ENCODE measurements at places on chromosomes 4 and X. TPM values are rescaled to one million over a fixed set of nuclear protein-coding genes. Genes with fewer than 3 reads are reported as not detected.

- DNase-seq, result no peak
These were observed 59.2 kb downstream of the FAM47A start for GRCh38 chrX:34072906-34073305.

DNA sequence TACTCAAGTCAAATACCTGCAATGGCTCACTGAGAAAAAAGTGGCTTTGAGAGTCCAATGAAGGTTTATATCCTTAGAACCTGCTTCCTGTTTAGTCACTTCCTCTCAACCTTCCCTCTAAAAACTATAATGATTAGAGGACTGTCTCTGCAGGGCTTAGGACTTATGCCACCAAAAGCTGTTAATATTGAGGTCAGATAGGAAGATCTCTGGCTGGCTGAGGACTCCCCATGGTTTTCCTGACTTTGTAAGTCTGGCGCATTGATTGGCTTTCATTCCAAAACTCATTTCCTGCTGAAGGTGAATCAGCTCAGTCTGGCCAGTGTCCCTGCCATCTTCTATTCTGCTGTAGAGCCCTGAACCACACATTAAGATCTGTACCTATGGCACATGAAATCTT, 140.9 kb upstream of the ANK2 start:
- no peak for DNase-seq

DNA sequence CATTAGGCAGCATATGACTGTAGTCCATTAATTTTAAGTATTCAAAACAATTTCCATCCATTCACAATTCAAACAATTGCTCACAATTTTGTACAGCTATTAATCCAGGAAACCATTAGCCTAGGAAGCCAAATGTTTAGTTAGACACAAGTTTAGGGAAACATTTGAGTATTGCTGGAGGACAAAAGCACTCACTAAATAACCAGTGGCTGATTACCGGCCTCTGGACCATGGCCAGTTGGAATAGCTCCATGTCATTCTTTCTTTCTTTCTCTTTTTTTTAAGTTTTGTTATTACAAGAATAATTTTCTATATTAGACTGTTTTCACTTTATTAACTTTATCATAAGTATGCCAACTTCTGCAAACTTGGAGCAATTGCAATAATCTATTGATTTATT, 31.3 kb downstream of the TRIML2 start:
- DNase-seq, result no peak

DNA sequence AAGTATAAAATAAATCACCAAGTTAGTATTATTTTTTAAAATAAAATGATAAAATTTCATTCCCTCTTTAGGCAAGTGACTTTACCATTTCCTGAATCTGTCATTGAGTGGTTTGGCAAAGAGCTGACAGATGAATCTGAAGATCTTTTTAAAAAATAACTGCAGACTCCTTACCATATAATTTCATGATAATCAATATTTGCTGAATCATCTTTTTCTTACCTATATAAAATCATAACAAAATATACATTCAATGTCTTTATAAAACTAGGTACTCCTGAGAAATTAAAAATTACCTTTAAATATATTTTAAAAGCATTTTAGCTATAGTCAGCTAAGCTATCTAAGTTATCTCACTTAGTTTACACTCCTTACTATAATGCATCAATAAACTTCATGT, 17.2 kb downstream of the ANXA10 start:
- no peak for DNase-seq

GRCh38 chr4:36692586-36692985, 411.2 kb downstream of the DTHD1 start:
- DNase-seq, result no peak

- no peak for DNase-seq
These were observed 71.1 kb downstream of the NSG1 start for GRCh38 chr4:4457803-4458553.

GRCh38 chrX:506341-506740, 119.6 kb upstream of the PPP2R3B start:
- no peak for DNase-seq

- DNase-seq, result peak; percentile 6
These were observed 33.1 kb upstream of the ZNF41 start for GRCh38 chrX:47515941-47516665.

DNA sequence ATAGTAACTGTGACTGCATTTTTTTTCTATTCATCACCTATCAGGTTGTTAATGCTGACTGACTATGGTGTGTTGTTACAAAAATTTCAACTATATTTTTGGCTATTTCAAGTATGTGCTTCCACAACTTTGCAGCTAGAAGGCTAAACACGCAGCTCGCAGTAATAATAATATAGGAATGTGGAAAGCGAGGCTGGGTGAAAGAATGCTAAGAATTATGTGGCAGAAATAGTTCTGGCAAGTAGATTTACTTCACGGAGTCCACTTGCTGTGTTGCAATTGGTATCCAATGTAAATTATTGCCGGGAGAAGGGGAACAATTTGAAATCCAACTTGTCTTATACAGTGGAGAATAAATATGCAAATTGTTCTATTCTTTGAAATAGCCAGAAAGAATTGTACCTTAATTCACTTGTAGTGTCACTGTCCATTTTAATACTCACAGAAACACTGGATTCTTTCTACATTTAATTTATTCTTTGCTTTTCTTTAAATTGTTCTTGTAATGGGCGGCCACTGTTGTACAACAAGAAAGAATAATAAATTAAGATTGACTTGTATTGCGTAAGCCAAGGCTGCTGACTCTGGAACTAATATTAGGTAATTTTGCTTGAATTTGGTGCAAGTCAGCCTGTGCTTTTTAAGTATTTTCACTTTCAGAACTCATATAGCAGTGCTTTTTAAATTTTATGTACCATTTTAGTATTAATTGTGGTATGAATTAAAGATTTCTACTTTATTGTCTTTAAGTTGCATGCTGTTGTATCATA, 154.9 kb downstream of the FRMPD4 start:
- no peak for DNase-seq

GRCh38 chr4:47031751-47032404, 511 bp downstream of the GABRB1 start:
- peak; percentile 1 for DNase-seq

- no peak for DNase-seq
These were observed 10.4 kb downstream of the DCTD start for GRCh38 chr4:182906786-182907185.

DNA sequence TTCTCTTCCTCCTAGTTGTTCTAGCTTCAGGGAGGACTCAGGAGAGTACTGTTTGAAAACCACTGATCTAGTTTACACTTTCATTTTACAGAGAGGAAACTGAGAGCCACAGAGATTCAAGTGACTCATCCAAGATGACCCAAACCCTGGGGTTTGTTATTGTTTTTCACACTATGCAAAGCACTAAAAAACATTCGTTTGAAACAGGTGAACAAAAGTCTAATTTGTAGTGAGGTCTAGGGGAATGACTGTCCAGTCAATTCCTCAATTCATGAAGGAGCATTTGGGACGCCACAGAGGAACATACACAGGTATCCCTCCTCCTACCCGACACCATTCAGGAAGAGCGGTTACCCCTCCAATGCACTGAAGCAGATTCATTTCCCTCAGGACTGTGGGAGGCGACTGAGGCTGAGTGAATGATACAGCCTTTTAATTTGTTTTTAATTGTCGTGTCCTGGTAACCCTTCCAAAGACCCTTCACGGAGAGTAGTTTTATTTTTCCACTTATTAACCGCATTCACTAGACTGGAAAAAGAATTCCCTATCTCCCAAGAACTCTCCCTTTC, 30.3 kb downstream of the TLR10 start:
- peak; percentile 18 for DNase-seq

DNA sequence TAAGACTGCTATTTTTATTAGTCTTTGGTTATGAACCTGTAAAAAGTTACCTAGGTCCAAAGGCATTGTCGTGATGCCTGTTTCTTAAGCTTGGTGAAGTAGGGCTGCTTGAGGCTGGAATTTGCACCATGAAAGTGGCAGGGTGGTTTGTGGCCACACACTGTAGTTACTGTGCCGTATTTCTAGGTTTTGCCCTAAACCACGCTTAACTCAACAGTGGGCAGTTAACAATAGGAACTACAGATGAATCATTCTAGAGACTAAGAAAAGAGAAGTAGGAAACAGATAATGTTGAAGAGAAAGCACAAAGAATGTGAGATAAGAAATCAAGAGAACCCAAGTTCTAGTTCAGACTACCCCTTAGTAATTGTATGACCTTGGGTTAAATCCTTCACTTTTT, 11.5 kb downstream of the ETNPPL start:
- DNase-seq, result no peak

DNA sequence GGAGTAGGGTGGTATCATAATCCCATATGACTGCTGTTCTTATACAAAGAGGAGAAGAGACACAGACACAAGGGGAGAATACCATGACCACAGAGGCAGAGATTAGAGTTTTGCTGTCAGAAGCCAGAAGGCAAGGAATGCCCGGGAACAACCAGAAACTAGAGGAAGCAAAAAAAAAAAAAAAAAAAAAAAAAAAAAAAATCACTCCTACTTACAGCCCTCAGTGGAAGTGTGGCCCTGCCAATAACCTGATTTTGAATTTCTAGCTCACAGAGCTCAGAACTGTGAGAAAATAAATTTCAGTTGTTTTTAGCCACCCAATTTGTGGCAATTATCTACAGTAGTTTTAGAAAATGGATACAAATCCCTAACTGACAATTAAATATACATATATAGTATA, 30.4 kb upstream of the UBE2NL start:
- no peak for DNase-seq

DNA sequence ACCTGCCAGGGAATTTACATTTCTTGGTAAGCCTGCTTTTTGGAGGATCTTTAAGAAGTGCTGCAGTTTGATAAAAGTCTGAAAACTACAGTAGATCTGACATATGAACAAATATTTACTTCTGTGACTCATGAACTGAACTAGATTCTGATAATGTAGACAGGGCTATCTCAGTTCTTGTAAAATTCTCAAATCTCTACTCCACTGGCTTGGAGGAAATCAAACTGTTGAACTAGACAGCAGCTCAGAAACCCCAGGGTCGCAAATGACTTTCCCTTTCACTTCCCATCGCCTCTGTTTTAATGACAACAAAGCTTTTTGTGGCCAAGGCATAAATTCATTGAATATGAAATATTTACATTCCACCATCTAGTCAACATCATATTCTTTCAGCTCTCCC, 15.4 kb upstream of the OCIAD1 start:
- no peak for DNase-seq

- DNase-seq, result peak; percentile 27
These were observed 70.1 kb upstream of the CBR4 start for GRCh38 chr4:169079942-169080827.

GRCh38 chr4:99625369-99625768, 32.3 kb downstream of the C4orf54 start:
- no peak for DNase-seq

GRCh38 chr4:71304289-71304850, 34.5 kb upstream of the SLC4A4 start:
- DNase-seq, result no peak

- no peak for DNase-seq
These were observed 6.6 kb upstream of the ENOX2 start for GRCh38 chrX:130909469-130910136.

GRCh38 chrX:47529548-47529947, 31.5 kb upstream of the ARAF start:
- no peak for DNase-seq

- no peak for DNase-seq
These were observed 671.3 kb upstream of the GALNT7 start for GRCh38 chr4:172497321-172497720.

GRCh38 chr4:2068198-2068470, 9.0 kb downstream of the NAT8L start:
- no peak for DNase-seq

DNA sequence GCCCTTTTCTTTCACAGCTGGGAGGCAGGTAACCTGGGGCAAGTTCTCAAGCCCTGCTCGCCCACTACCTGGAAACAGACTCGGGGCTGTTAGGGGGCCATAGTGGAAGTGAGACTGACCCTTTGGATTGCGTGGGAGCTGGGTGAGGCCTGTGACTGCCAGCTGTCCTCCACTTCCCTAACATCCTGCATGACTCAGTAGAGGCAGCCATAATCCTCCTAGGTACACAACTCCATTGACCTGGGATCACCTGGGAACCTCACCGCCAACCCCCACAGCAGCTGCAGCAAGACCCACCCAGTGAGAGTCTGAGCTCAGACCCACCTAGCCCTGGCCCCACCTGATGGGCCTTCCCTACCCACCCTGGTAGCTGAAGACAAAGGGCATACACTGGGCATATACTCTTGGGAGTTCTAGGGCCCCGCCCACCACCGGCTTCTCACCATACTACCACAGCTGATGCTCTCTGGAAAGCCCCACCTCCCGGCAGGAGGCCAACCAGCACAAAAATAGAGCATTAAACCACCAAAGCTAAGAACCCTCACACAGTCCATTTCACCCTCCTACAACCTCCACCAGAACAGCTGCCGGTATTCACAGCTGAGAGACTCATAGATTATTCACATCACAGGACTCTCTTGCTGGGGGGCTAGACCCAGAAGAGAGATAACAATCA, 61.1 kb upstream of the DCTD start:
- DNase-seq, result no peak

DNA sequence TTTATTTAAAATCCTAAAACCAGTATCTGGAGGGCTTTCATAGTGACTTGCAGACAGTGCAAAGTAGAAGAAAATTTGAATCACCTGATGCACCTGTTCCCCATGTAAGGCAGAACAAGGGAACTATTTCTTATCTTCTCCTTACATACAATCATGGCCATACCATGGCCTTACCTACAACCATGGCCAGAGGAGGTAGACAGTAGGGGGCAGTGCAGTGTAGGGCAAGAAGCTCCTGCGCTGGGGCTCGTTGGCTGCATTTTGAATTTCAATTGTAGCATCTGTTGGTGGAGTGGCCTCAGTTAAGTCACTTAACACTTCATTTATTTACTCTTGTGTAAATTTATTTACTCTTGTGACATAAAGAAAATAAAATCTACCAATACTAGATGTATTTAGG, 33.0 kb downstream of the GALNTL6 start:
- no peak for DNase-seq

DNA sequence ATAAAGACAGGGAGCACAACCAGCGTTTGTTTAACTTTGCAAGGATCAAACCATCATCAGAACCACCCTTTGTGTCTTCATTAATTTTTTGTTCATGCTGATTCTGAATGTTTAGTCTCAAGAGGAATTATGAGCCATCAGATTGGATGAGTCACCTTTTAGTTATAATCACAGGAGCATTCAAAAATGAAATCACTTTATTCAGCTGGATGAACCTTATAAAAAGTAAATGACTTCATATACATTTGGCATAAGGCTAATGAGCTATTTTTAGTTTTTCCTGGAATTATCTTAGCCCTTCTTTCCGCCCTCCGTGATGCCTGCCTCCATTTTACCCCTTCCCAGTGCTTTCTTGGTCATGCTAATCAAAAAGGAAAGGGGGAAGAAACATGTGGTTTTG, 103.6 kb downstream of the SORBS2 start:
- no peak for DNase-seq

- DNase-seq, result no peak
These were observed 143.4 kb downstream of the TRIML1 start for GRCh38 chr4:188282471-188283232.

- peak; percentile 36 for DNase-seq
These were observed 2.9 kb downstream of the PAK3 start for GRCh38 chrX:111098874-111099273.

MBNL3 gene
- polyA plus RNA-seq, result 75.3 TPM

PROM1 gene
- polyA plus RNA-seq, result 0.11 TPM

GNRHR gene
- polyA plus RNA-seq, result not detected

HSFX2 gene
- not detected for polyA plus RNA-seq

P2RY4 gene
- polyA plus RNA-seq, result not detected

MID1IP1 gene
- 9.7 TPM for polyA plus RNA-seq

TRPC3 gene
- 0.15 TPM for polyA plus RNA-seq

WDFY3 gene
- not detected for polyA plus RNA-seq

RIPPLY1 gene
- polyA plus RNA-seq, result not detected

TCEAL1 gene
- 31.2 TPM for polyA plus RNA-seq

TMPRSS11B gene
- not detected for polyA plus RNA-seq

MGAT4D gene
- not detected for polyA plus RNA-seq

MXRA5 gene
- polyA plus RNA-seq, result not detected

IGFBP7 gene
- polyA plus RNA-seq, result 246 TPM

PABPC5 gene
- polyA plus RNA-seq, result not detected
